ENCODE measurements at places on chromosomes 11 and 22.

DNA sequence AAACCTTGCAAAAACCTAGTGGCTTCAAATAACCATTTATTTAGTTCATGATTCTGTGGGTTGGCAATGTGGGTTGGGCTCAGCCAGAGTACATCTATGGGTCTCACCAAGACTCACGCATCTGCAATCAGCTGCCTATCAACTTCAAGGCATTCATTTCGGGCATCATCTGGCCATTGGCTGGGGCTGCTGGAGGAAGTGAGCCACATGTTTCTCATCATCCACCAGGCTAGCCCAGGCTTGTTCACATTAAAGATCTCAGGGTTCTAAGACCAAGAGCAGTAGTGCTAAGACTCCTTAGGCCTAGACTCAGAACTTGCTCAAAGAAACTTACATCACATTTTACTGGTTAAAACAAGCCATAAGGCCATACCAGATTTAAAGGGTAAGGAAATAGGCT is 478.9 kb upstream of the ARHGAP42 start:
- DNase-seq: no peak

GRCh38 chr11:86774417-86774816 is 25.9 kb upstream of the PRSS23 start:
- no peak for DNase-seq

GRCh38 chr11:36443661-36444060 is 66.4 kb downstream of the TRAF6 start:
- no peak for DNase-seq

GRCh38 chr11:9280655-9281301 is 15.6 kb upstream of the DENND5A start:
- peak; percentile 45 for DNase-seq

GRCh38 chr11:31641477-31642062 is 132.0 kb downstream of the ELP4 start:
- DNase-seq: peak; percentile 8

- DNase-seq: no peak
Observed at GRCh38 chr11:16895306-16895705, 118.9 kb downstream of the PLEKHA7 start.

- no peak for DNase-seq
Observed at GRCh38 chr22:46783721-46784120, 21.3 kb downstream of the TBC1D22A start.

DNA sequence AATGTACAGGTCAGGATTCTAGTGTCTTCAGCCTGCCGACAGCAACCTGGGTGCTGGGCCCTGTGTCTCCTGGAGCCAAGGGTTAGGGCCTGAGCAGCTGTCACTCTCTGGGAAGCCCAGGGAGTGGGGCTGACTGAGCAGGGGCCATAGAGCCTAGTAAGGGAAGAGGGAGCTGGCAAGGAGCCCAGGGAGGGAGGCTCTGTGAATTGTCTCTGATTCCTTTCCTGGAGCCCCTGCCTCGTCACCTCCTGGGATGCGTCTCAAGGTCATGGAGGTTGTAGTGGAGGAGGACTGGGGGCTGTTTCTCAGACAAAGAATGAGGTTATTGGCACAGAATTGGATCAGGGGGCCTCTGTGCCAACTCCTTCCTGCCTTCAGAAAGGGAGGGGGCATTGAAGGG is 11.8 kb downstream of the SOX10 start:
- DNase-seq: no peak

DNA sequence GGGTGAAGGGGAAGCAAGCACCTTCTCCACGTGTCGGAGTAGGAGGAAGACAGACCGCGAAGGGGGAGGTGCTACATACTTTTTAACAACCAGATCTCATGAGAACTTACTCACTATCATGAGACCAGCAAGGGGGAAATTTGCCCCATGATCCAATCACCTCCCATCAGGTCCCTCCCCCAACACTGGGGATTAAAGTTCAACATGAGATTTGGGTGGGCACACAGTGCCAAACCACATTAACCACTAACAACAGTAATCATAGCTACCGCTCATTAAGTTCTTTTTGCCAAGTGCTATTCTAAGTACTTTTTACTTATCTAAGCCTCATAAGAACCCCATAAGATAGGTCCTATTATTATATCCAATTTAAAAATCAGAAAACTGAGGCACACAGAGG is 450.5 kb upstream of the DDI1 start:
- DNase-seq: no peak

DNA sequence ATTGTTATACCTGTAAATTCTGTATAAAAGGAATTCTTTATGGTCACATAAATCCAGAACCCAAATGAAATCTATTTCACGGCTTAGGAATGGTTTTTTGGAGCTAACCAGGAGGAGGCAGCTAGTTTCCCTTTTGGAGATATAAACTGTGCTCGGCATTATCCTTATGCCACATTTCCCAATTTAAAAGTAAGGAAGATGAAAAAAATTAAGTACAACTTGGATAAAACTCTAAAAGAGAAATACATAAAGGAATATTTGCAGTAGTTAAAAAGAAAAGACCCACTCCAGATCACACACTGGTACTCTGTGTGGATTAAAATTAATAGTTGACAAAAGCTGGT is 17.7 kb downstream of the DLAT start:
- DNase-seq: no peak

GRCh38 chr11:68373815-68374501 is 61.6 kb downstream of the LRP5 start:
- DNase-seq: peak; percentile 58

DNA sequence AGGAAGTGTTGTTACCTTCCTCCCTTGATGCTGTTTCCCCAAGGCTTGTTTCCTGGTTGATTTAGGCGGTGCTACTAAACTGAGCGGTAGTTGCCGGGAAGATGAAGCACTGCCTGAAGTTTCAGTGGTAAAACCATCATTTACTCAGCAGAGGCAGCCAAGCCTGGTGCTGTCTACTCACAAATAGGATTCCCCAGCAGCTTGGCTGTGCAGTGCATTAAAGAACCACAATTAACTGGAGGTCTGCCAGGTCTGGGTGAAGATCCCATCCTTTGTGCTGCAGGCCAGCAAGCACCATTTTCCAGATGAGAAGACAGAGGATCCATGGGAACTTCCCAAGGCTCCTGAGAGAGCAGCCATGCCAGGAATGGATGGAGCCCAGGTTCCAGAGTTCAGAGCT is 231.9 kb upstream of the E2F8 start:
- DNase-seq: no peak

DNA sequence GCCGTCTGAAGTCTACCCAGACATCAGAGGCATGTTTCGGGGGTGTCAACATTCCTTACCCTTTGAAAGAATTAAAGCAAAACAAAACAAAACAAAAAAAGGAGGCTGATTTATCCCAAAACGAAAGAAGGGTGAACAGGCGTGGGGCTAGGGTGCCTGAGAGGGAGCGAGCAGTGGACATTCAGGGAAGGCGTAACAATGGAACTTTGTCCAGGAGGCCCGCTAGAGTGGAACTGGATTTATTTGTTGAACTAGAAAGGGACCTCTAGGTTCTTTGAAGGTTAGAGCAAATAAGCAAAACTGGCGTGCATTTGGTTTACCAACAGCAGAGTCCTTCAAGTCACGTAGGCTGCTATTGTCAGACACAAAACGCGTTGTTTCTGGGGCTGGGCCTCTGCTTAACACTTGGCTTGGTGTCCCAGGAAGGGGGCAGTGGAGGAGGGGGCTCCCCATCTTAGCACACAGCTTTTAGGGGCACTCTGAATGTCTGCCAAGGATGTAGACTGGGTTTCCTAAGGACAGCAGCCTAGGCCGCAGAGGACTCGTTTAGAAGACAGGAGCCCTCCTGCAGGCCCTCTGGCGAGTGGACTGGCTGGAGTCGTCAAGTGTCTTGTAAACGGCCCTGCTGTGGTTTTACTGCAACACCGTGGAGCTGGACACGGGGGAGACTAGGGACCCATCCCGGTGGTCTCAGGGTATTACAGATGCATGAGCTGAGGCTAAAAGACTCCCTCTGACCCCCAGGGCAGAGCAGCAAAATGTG is 203.7 kb upstream of the SORL1-AS1 start:
- no peak for DNase-seq

GRCh38 chr11:44872556-44872955 is 78.1 kb downstream of the TP53I11 start:
- no peak for DNase-seq

- no peak for DNase-seq
Observed at GRCh38 chr11:35171226-35171625, 32.3 kb downstream of the CD44 start.

DNA sequence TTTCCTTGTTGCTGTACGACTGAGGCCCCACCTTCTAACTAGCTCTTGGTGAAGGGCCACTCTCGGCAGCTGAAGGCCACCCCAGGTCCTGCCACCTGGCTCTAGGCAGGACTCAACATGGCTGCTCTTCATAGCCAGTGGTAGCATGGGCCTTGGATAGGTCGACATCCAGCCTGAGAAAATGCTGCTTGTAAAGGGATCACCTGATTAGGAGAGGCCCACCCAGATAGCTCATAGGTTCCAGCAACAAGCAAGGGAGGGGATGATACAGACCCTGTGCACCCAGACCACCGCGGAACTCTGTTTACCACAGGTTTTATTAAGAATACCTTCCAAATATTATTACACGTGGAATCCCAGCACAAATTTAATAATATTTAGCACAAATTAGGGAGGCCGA is 341.4 kb downstream of the BRD1 start:
- no peak for DNase-seq

GRCh38 chr22:43293655-43294392 is 49.3 kb downstream of the SCUBE1 start:
- peak; percentile 79 for DNase-seq

Data from transverse colon (tissue), 4 donors.